ENCODE measurements at places on chromosomes 5 and 9.

- DNase-seq: no peak
These were observed 8.4 kb downstream of the SH2D3C start for GRCh38 chr9:127769929-127770582.

GRCh38 chr5:37767961-37768360 lies 71.9 kb downstream of the GDNF start:
- no peak for DNase-seq

- no peak for DNase-seq
These were observed 5.5 kb downstream of the GIN1 start for GRCh38 chr5:103114440-103114839.

DNA sequence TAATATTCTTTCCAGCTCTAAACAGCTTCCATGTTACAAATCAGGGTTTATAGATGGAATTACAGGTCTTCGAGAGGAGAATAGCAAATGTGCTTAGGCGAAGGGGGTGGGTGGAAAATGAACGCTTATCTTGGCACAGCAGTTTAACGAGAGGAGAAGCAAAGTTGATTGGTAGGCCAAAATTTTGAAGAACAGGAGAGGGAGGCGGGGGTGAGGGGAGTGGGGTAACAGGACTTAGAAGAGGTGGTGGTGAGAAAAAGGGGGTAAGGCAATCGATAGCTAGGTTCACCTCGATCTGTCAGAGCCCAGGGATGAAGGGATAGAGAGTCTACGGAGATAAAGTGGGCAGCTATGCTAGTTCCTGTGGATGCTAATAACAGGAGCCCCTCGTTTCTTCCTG lies 764 bp downstream of the ANKRA2 start:
- DNase-seq: no peak

- no peak for DNase-seq
These were observed 6.6 kb upstream of the N4BP3 start for GRCh38 chr5:178106556-178107239.

DNA sequence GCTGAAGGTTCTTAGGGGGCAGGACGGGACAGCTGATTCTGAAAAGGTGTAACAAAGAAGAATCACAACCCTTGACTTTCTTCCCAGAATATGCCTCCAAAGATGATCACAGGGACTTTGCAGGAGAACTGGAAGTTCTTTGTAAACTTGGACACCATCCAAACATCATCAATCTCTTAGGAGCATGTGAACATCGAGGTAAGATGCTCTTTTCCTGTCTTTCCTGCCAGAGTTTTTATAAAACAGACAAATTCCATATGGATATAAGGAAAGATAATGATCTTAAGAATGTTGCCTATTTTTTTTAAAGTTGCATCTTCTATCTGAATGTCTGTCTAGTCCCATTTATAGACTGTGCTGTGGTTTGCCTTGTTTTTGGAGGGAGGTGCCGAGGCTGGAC lies 87.9 kb downstream of the EQTN start:
- no peak for DNase-seq

DNA sequence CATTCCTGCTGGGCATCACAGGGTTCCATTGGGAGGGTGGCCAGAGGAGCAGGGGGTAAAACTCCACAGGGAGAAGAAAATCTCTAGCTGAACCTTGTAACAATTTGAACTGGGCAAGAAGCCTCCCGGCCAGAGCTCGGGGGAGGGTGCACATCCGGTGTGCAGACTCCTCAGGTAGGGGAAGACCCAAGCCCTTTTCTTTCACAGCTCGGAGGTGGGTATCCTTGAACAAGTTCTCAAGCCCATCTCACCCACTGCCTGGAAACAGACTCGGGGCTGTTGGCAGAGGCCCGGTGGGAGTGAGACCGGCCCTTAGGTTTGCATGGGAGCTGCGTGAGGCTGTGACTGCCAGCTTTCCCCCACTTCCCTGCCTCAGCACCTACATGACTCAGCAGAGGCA lies 111.5 kb upstream of the IL7R start:
- DNase-seq: no peak

GRCh38 chr9:125169895-125170294 lies 19.7 kb downstream of the PPP6C start:
- DNase-seq: no peak

DNA sequence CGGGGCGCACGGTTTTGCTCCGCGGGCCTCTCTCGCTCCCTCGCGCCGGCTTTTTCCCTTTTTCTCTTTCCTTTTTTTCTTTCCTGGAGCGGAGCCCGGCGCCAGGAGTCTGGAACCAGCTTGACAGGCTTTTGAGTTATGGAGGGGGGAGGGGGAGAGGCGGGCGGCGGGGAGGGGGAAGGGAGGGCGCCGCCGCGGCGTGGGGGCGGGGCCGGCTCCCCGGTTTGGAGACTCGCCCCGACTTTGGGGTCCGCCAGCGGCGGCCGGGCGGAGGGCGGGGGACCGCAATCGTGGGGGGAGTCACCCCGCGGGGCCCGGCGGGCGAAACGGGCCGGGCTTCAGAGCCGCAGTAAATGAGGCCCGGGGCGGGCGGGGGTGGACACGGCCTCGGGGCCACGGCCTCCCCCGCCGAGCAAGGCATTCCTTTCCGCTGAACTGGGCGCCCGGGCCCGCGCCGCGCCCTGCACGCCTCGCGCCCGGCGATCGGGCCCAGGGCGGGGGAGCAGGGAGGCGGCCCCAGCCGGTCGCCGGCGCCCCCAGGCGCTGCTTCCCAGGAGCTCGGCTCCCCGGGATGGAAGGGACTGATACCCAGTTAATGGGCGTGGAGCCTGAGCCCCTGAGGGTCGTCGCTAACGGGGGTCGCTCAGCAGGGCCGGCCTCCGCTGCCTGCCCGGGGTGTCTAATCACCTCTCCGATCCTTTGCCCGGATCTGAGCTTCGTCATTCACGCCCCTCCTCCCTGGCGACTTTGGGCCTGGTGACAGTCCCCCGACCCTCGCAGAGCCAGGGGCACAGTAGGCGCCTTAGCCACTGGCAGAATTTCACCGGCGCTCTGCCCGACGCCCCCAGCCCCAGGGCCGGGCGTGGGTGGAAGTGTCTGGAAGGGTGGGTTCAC lies 138.1 kb downstream of the C9orf50 start:
- DNase-seq: peak; percentile 37

DNA sequence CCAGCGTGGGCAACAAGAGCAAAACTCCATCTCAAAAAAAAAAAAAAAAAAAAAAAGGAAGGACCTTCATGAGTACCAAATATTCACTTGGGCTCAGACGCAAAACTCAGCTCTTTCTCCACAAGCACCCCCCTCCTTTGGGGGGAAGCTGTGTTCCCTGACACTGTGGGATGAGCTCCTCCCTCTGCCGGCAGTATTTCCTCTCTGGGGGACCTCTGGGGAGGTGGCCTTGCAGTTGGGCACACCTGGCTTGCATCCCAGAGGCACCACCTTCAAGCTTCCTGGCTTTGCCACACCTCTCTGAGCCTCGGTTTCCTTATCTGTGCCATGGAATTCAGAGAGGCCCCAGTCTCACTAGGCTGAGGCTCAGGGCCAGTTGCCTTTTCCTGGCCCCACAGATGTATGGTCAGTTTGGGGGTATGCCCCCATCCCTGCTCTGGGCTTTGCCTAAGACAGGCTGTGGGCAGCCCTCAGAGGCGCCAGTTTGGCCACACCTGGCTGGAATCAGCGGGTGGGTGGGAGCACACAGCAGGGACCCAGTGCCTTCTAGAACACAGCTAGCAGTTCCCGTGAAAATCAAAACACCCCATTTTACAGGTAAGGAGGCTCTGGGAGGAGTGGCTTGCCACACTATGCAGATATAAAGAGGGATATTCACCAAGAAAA lies 157.5 kb upstream of the IER5L start:
- no peak for DNase-seq

Data from T-helper 17 cell (primary cell).